ENCODE measurements at places on chromosomes 3 and 15. TPM values are rescaled to one million over a fixed set of nuclear protein-coding genes. Genes with fewer than 3 reads are reported as not detected.

SLC12A8 gene
- 0.66 TPM for polyA plus RNA-seq

PML gene
- polyA plus RNA-seq = 32.0 TPM

SLC35G2 gene
- polyA plus RNA-seq = 4.3 TPM

IL17RC gene
- 40.7 TPM for polyA plus RNA-seq

PCSK6 gene
- polyA plus RNA-seq = 4.6 TPM

C3orf18 gene
- 28.7 TPM for polyA plus RNA-seq

DNA sequence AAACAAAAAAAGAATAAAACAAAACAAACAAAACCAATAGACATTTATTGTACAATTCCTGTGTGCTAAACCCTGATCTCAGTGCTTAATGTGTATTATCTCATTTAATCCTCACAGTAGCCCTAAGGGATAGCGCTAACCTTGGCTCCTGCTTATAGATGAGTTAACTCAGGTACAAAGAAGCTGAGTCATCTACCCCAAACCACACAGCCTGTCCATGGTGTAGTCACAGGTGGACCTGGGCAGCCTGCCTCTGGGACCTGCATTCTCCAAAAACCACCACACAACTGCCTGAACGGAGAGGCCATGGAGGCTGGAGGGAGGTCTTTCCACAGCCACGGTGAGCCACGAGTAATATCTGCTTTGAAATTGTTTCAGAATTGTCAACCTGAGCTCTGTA lies 5.5 kb upstream of the CLN6 start:
- no peak for DNase-seq

DNA sequence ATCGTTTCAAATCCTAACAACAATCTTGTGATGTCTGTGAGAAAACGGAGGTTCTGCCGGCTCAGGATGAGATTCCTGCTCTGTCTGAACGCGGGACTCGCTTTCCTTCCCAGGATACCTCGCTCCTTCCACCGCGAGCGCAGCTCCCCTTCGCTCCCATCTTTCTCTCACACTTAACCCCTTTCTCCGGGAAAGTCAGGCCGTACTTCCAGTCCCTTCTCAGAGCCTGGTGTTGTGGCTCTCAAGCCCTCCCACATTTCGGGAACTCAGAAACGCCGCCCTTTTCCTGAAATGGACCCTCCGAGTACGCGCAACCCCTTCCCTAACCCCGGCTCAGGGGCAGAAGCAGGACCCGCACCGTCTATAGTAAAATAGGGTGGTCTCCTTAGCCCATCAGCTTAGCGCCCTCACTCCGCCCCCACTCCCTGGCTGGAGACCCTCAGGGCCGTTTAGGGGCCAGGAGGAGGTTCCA lies 378 bp upstream of the FEM1B start:
- DNase-seq = peak; percentile 64

- no peak for DNase-seq
These were observed 23.7 kb downstream of the DAPK2 start for GRCh38 chr15:64022571-64022970.

GRCh38 chr3:159786489-159787177 lies 202.0 kb upstream of the IL12A start:
- DNase-seq = no peak

- no peak for DNase-seq
These were observed 41.4 kb downstream of the HDGFL3 start for GRCh38 chr15:83166218-83166617.

All from heart right ventricle (tissue), 16 donors.